Right ventricle myocardium inferior (tissue), 1 donor: ENCODE measurements at places on chromosomes 11 and 22.

DNA sequence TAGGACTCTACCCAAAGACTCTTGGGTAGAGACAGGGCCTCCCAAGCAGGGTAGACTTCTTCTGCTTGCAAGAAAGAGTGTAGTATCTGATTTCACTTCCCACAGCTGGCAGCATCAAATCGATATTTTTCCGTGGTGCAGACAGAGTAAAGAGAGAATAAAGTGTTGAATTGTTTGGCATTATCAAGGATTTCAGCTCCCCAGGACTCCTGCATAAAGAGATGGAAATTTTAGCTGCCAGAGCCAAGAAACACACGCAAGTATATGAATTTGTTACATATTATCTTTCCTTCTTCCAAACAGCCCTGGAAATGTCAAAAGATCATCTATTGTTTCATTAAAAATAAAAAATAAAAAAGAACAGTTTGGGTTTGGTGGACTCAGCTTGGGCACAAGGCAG is 136.8 kb downstream of the PKNOX2 start:
- no peak for DNase-seq

DNA sequence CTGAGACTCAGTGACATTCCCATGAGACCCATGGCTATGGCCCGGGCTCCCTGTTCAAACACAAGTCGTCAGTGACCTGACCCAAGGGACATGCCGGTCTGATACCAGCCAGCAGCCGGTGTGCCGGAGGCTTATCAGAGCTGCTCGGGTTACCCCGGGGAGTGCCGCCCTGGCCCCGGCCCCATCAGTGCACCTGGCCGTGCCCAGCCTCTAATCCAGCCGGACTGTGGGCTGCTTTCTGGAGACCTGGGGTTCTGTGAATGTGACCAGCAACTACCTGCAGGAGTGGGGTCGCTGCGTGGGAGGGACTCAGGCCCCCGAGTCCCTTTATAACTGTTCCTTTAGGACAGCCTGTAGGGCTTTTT is 52.7 kb downstream of the LINC01488 start:
- DNase-seq = no peak

- no peak for DNase-seq
Observed at GRCh38 chr11:60951606-60951903, 421 bp downstream of the SLC15A3 start.

- DNase-seq = peak; percentile 82
Observed at GRCh38 chr22:37546437-37547250, 13.6 kb upstream of the CDC42EP1 start.

DNA sequence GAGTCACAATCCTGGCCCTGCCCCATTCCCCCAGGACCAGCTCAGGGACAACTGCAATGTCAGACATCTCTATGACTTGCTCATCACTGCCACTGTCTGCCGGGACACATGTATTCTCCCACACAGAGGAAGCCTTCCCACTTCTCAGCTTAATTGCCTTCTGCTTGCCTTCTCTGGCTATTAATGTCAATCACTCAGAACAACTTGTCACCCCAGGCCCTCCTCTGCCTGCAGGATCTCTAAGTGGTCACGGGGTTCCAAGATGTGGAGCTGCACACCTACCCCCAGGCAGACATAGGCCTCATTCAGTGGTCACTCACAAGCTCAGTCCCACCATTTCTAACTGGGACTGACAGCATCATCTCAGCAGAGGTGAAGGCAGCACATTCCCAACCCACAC is 15.1 kb downstream of the PLEKHA7 start:
- DNase-seq = no peak

- DNase-seq = no peak
Observed at GRCh38 chr22:50485221-50486131, 1.2 kb upstream of the MIOX start.

DNA sequence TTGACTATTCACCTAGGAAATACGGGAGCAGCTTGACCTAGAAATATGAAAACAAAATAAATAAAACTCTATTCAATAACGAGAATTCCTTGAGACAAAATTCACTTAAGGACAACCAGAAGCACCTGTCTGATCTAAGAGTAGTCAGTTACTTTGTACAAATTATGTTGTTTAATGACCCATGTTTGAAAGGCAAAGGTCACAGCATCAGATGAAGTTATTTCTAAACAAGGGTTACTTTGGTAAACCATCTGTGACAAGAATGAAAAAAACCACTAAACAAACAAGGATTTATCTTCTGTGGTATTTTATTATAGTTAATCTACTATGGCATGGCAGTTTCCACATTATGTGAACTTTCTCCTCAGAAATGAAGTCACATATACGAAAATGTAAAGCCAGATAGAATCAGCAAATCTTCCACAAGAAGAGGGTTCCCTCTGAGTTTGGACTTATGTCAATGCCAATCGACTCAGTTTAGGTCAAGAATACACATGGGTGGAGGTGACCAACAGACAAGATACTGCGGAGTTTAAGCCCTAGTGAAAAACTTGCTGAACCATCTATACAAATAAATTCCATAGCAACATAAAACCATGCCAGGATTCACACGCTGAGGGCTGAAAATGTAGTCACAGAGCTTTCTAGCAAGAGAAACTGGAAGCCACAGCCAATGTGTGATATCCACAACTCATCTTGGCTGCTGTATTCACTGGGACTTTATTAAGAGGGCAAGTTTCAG is 53.4 kb downstream of the NCAPD3 start:
- no peak for DNase-seq

GRCh38 chr11:44383246-44383645 is 73.3 kb upstream of the ALX4 start:
- DNase-seq = no peak

DNA sequence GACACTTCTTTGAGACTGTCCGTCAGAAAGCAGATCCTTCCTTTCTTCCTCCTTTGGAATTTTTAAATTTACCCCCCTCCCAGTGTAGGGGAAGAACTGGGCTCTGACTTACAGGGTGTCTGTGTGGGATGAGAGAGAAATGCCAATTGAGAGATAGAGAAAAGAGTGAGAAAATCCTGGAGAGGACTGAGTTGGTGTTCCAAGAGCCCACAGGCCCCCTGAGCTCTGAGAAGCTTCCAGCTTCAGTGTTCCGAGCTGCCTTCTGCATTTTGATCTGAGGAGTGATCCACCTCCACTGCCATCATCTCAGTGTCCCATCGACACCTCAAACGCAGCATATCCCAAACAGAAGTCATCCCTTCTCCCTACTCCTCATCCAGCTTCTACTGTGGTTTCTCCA is 70.7 kb upstream of the GRK3 start:
- DNase-seq = no peak

- DNase-seq = no peak
Observed at GRCh38 chr11:105923807-105924206, 98.2 kb downstream of the MSANTD4 start.

DNA sequence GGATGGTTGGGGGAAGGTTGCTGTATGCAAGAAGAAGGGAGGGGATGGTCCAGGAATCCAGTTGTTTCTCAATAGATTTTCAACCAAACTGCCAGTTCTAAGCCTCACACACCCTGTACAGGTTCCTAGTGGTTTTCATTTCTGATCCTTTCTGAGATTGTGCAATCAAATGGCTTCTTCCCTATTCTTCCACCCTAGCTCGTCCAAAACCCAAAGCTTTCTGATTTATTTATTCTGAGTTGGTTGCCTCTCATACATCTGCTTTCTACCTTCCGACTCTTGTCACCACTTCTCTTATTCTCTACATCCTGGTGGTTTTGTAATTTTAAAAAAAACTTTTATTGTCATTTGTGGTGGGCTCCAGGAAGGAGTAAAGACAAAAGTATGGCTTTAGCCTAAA is 12.6 kb downstream of the OR5A2 start:
- no peak for DNase-seq
